M059J (cell line): ENCODE measurements at places on chromosomes 13 and 19. TPM values are rescaled to one million over a fixed set of nuclear protein-coding genes. Genes with fewer than 3 reads are reported as not detected.

Gene SPPL2B
- 17.2 and 31.9 TPM in 2 replicates for total RNA-seq

Gene MISP
- 0.37 and 0.79 TPM in 2 replicates for total RNA-seq

Gene MTUS2
- total RNA-seq: 0.02 and 0.59 TPM in 2 replicates

Gene ZNF256
- 4.8 and 6.7 TPM in 2 replicates for total RNA-seq

Gene SELENOV
- total RNA-seq: not detected in 2 replicates

Gene PABPC3
- 0.02 and 0.15 TPM in 2 replicates for total RNA-seq

DNA sequence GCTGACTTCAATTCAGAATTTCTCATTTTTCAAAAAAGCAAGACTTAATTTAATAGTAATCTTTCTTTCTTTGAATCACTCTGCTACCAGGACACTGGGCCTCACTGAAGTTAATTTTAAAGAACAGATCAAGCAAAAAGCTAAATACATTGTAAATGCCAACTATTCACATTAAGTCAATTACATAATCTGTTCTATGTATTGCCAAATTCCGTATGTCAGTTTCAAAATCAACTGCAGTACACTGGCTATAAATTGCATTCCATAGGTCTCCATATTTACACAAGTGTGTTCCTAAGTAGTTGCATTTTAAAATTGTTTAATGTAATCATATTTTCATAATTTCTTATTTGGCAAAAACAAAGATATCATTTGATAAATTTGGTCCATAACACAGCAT lies 10.1 kb downstream of the FOXO1 start:
- DNase-seq: no peak

GRCh38 chr19:12730064-12730463 lies 4.4 kb downstream of the TRIR start:
- no peak for DNase-seq

GRCh38 chr13:43307921-43308433 lies 284.6 kb downstream of the DNAJC15 start:
- peak; percentile 65 for DNase-seq

- DNase-seq: peak; percentile 9
Observed at GRCh38 chr13:90293793-90294361, 1053.6 kb upstream of the MIR17HG start.

- DNase-seq: no peak
Observed at GRCh38 chr19:34411216-34411615, 7.0 kb downstream of the PDCD2L start.

DNA sequence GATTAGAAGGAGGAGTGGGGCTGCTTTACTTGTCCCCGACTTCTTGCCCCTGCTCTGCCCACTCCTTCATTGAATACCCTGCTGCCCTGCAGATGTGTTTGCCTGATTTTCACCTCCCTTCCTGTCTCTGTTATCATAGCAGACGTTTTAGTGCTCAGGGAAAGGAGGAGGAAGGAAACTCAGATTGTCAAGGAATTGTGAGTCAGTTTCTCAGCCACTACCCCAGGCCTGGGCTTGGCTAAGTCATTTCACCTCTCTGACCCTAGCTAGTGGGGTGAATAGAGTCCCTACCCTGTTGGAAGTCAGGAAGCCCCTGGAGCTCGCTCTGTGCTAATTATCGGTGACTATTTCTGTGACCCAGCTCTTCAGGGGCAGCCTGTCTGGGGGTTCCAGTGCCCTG lies 3.9 kb downstream of the BCKDHA start:
- DNase-seq: no peak

- DNase-seq: peak; percentile 52
Observed at GRCh38 chr19:10861103-10861651, 10.2 kb upstream of the CARM1 start.

DNA sequence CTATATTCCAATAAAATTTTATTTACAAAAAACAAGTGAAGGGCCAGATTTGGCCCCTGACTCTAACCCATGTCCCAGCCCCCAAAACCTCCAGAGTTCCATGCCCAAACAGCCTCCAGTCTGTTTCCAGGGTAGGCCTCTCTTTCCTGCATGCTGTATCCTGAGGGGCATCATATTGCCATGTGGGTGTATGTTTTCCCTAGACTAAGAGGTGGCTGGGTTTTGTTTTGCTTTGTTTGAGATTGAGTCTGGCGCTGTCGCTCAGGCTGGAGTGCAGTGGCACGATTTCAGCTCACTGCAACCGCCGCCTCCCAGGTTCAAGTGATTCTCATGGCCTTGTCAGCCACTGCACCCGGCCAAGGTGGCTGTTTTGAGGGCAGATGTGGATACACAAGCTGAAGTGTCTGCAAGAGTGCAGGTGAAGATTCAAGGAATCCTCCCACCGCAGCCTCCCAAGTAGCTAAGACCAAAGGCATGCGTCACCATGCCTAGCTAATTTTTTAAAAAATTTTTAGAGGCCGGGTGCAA lies 23.6 kb upstream of the LSM14A start:
- DNase-seq: no peak
